ENCODE measurements at places on chromosomes 4 and X.

- no peak for DNase-seq
Observed at GRCh38 chr4:2457481-2458295, 11.2 kb upstream of the RNF4 start.

GRCh38 chr4:181261279-181261678, 981.9 kb upstream of the TENM3 start:
- DNase-seq: no peak

GRCh38 chr4:11640584-11640983, 211.9 kb upstream of the HS3ST1 start:
- DNase-seq: no peak

DNA sequence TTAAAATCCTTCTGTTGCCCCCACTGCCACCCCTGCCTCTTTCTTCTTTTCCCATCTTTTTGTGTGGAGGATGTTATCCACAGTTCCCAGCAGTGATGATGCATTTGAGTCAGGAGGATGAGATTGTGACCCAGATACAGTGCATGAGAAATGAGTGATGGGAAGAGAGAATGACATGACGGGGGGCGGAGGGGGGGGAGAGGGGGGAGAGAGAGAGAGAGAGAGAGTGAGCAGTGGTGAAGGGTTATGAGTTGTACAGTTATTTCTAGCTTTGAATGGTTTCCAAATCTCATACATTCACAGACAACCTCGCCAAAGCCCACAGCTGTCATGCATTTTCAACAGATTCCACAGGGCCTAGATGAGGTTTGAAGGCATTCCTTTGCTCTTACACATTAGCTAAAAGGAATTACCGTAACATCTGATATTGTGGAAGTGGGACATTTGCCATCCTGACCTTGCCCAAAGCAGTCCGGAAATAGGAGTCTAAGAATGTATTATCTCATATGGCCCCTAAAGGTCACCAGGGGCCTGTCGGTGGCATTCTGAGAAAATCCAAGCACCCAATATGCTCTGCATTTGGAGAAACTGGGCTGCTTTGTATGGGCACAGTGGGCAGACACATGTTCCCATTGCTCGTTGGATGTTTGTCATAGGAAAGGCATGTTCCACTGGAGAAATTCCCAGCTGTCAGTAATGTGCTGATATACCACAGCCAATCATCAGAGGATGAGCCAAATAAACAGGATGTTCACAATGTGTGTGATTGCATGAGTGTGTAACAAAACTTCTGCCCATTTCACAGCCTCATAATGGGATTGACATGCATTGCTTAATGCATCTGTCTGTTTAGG, 435.8 kb downstream of the SPRY1 start:
- no peak for DNase-seq

- DNase-seq: no peak
Observed at GRCh38 chr4:122038896-122039295, 87.0 kb upstream of the TRPC3 start.

DNA sequence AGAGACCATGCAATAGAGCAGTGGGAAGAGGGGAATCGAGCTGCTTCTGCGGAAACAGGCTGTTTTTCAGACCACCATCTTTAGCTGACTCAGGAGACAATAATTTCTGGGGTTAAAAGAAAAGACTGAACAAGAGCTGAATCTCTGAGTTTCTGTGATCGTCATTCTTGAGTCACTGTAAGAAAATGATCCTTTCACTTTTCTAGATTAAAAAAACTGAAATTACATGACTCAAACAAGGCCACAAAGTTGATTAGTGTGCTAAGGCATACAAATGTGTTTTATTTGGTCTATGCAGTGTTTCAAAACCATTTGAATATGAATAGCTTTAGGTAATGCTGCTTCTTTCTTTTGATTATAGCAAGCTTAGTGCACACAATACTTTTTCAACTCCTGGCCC, 194.4 kb upstream of the RPL34 start:
- DNase-seq: no peak

DNA sequence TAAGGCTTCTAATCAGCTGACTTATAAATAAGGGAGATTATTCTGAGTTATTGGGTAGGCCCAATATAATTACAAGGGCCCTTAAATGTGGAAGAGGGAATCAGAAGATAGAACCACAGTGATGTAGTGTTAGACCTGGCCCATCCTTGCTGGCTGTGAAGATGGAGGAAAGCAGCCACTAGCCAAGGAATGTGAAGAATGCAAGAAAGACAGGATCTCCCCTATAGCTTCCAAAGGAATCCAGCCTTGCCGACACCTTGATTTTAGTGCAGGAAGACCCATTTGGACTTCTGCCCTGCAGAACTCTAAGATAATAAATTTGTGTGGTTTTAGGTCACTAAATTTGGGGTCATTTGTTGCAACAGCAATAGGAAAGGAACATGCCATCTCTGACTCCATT, 150.6 kb downstream of the SPATA18 start:
- no peak for DNase-seq

GRCh38 chr4:4492161-4492847, 49.5 kb downstream of the STX18 start:
- DNase-seq: no peak

Measured in activated naive CD4-positive, alpha-beta T cell treated with Interleukin-2 at 50 U/mL for 16 hours (primary cell).